ENCODE measurements at places on chromosomes 11 and 22. TPM values are rescaled to one million over a fixed set of nuclear protein-coding genes. Genes with fewer than 3 reads are reported as not detected.

DNA sequence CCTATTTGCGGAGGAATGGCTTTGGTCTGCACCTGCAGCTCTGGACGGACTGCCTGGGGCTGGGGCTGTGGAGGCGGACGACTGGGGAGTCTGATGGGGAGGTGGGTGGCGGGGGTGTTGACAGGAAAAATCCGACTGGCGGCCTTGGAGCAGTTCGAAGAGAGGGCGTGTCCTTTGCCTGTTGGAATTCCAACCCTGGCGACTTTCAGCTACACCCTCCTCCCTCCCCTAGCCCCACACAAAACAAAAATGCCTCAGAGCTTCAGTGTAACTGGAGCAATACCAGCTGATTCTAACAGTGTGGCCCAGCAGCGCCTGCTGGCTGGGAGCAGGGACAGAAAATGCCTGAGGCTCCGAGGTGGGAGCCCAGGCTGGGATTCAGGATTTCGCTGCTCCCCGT, 85.4 kb downstream of the ATXN10 start:
- DNase-seq = peak; percentile 31

GRCh38 chr11:31107649-31108048, 261.9 kb downstream of the DCDC1 start:
- no peak for DNase-seq

- DNase-seq = no peak
These were observed 30.7 kb downstream of the ME3 start for GRCh38 chr11:86641537-86642261.

The NAALAD2 gene
- polyA plus RNA-seq = 30.0 TPM

DNA sequence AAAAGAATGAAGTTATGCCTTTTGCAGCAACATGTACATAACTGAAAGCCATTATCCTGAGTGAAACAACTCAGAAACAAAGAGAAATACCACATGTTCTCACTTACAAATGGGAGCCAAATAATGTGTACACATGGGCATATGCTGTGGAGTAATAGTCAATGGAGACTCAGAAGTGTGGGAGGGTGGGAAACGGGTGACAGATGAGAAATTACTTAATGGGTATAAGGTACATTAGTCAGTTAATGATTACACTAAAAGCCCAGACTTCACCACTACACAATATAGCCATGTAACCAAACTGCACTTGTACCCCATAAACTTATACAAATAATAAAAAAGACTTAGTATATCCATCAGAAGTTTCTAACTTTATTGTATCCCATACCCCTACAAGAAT, 674.1 kb upstream of the ARHGAP42 start:
- no peak for DNase-seq

The MYRF gene
- polyA plus RNA-seq = 23.2 TPM

- DNase-seq = no peak
These were observed 9.0 kb downstream of the NEAT1 start for GRCh38 chr11:65431451-65432099.

The APOL5 gene
- polyA plus RNA-seq = not detected

GRCh38 chr11:35246745-35247144, 107.8 kb downstream of the CD44 start:
- DNase-seq = no peak

The SCGB1C1 gene
- 0.83 TPM for polyA plus RNA-seq

The APOBEC3H gene
- polyA plus RNA-seq = not detected

DNA sequence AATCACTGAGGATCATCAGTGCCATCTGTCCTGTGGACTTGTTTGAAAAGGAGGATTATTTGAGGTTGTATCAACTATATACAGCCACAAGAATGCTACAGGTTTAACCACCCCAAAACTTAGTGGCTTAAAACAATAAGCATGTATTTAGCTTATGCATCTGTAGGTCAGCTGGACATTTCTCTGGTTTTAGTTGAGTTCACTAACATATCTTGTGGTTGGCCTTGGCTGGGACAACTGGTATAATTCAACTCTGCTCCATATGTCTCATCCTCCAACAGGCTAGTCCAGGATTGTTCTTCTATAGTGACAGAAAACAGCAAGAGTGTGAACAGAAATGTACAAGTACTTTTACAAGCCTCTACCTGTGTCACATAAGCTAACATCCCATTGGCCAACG, 49.9 kb upstream of the SOX6 start:
- no peak for DNase-seq

The RTN4RL2 gene
- polyA plus RNA-seq = 3.1 TPM

- no peak for DNase-seq
These were observed 5.9 kb upstream of the OR52L1 start for GRCh38 chr11:5992604-5993251.

The P2RX3 gene
- polyA plus RNA-seq = 0.69 TPM

The SPON1 gene
- polyA plus RNA-seq = 92.6 TPM

GRCh38 chr11:7892059-7892699, 38.9 kb downstream of the OR10A6 start:
- no peak for DNase-seq

GRCh38 chr22:49380095-49380827, 447.4 kb downstream of the BRD1 start:
- DNase-seq = no peak

- DNase-seq = no peak
These were observed 2.9 kb upstream of the NXPE4 start for GRCh38 chr11:114598461-114598860.

- DNase-seq = no peak
These were observed 442.4 kb downstream of the DLG2 start for GRCh38 chr11:85184721-85185120.

- DNase-seq = no peak
These were observed 48.9 kb downstream of the POLD3 start for GRCh38 chr11:74641289-74641688.

DNA sequence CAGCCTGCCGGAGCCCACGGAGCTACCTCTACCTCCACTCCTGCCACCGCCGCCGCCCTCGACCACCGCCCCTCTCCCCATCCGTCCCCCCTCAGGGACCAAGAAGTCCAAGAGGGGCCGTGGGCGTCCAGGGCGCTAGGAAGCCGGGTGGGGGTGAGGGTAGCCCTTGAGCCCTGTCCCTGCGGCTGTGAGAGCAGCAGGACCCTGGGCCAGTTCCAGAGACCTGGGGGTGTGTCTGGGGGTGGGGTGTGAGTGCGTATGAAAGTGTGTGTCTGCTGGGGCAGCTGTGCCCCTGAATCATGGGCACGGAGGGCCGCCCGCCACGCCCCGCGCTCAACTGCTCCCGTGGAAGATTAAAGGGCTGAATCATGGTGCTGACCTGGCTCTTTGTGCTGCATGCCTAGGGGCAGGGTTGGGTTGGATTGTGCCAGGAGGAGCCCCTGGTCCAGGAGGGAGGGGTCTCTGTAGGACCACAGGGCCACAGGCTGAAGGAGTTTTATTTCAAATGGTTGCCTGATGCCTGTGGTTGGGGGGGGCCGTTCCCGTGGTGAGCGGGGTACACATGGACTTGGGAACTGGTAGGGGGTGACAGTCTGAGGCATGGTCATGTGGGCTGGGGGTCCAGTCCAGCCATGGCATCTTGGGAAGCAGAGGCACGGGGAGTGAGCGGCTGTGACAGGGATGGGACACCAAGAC, 2.3 kb downstream of the PTPRCAP start:
- no peak for DNase-seq

The KRTAP5-10 gene
- polyA plus RNA-seq = 0.12 TPM

The MIAT gene
- 0.48 TPM for polyA plus RNA-seq

GRCh38 chr11:62546244-62546928, at the start of gene AHNAK:
Gene AHNAK (minus strand): TSS chr11:62546806. CDS start chr11:62536098, 10,708 bp downstream.
- DNase-seq = no peak

The PRR5L gene
- polyA plus RNA-seq = 17.5 TPM

The OR5B21 gene
- not detected for polyA plus RNA-seq

The CRYBB2 gene
- polyA plus RNA-seq = 1.1 TPM

DNA sequence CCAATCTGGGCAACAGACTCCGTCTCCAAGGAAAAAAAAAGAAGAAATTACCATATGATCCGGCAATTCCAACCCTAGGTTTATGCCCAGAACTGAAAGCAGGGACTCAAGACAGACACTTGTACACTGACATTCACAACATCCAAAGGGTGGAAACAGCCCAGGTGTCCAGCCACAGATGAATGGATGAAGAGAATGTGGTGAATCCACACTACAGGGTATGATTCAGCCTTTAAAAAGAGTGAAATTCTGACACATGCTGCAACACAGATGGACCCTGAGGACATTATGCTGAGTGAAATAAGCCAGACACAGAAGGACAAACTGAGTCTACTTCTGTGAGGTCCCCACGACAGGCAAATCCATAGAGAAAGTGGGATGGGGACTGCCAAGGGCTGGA, 43.9 kb downstream of the SGSM3 start:
- no peak for DNase-seq

DNA sequence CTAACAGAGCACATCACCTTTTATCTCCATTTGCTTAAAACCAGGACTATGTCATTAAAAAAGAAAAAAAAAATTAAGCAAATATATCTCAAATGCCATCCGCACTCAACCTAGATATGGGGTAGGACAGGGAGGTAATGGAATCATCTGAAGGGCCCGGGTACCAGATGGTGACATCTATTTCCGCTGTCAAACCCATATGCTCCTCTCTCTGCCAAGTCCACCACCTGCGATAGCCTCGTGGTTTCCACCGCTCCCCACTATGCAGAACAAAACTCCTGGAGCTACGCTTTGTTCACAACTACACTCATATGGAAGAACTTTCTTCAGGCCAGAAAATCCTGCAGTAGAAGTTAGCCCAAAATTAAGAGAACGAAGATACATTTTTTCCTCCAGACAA, 31.4 kb downstream of the FEZ1 start:
- DNase-seq = no peak

- no peak for DNase-seq
These were observed 66.6 kb upstream of the RDX start for GRCh38 chr11:110362971-110363509.

GRCh38 chr22:41327124-41327523, 25.8 kb downstream of the ZC3H7B start:
- DNase-seq = no peak

DNA sequence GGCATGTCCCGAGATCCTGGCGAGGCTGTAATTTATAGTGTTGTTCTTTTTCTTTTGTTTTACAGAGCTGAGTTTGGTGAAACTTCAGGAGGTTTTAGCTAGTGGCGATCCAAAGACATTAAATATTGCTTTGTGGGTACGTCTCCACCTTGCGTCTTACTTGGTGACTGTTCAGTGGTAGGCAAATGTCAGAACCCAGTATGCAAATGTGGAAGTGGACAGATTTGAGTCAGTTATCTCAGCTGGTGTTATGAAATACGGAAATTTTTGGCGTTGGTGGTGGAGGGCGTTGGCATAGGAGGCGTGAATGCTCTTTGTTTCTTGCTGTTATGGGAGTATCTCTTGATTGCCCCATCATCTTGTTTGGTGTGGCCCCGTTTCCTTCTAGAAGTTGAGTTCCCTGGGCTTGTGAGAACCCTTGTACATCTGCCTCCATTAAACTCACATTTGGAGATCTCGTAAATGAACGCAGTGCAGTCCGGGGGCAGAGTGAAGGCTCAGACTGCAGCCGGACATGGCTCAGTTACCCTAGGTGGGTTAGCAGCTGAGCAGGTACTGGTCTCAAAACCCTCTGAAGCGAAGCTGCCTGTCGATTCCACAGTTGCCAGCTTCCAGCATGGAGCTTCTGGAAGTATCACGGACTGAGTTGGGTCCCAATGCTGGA, 39.9 kb downstream of the PTPRJ start:
- DNase-seq = no peak

GRCh38 chr11:837189-837989, 4.6 kb downstream of the CD151 start:
- no peak for DNase-seq

DNA sequence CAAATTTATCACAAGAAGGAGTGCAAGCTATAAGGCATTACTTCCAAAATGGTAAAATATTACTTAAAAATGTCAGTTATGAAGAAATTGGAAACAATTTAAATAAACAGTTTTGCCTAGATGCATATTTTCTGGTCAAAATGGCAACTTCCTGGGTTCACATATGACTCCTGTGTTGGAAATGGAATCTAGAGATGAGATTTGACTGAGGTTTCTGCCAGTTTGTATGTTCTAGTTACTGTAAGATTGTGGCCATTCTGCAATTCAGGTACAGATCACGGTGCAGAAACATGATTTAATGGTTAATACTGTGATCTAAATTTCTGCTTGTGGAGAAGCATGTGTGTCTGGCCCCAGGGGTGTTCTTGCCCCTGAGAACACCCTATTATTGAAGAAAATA, 3.4 kb upstream of the OR4C6 start:
- no peak for DNase-seq

The DTX4 gene
- 47.1 TPM for polyA plus RNA-seq

DNA sequence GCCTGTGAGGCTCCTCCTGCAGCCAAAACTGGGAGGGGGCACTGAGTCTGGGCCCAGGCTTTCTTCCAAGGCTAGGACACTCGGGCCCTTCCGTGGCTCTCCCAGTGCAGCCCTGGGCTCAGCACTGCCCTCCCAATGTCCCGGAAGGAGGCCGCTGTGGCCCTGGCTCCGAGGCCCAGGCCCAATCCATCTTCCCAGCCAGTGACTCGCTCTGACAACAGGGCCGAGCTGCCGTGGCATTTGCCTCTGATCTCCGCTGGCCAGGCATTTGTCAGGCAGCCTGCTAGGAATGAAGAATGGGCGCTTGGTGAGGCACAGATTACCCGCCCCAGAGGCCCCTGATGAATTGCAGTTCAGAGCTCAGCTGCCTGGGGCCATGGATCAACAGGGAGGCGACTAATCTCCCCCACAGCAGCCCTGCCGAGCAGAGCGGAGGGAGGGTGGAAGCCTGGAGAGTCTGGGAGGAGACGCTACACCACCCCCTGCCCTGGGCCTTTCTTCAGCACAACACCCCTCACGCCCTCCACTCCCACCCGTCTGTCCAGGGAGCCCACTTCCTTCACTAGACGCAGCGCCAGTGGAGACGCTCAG, 8.3 kb downstream of the FXYD2 start:
- DNase-seq = no peak

Data from right renal pelvis (tissue), 4 donors.